ENCODE measurements at places on chromosomes 4 and X.

GRCh38 chrX:1205681-1206611, 6.5 kb downstream of the CRLF2 start:
- peak; percentile 52 for DNase-seq

DNA sequence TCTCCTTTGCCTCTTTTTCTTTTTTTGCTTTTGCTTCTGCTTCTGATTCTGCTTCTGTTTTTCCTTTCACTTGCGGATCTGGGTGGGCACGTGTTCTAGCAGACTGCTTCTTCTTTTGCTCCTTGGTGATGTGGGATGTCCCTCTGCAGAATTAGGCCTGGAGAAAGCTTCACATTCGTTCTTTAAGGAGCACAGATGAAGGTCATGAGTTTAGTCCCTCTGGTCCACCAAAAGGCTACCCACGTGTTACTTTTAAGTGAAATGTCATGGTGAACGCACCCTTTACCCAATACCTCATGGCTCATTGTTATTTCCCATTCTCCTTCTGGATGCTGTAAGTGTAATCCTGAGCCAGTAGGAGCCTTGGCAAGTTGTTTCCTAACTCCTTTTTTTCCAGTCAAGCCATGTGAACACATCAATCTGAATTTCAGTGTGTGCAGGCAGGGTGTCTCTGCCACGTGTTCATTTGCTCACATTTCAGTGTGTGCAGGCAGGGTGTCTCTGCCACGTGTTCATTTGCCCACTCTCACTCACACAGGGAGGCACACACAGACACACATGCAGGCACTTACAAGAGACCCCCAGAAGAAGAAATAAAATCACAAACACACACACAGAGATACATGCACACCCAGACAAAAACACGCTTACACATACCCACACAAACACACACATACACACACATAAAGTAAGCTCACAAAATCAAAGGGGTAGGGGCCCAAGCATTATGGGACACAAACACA, 36.9 kb downstream of the NBDY start:
- DNase-seq, result peak; percentile 42

DNA sequence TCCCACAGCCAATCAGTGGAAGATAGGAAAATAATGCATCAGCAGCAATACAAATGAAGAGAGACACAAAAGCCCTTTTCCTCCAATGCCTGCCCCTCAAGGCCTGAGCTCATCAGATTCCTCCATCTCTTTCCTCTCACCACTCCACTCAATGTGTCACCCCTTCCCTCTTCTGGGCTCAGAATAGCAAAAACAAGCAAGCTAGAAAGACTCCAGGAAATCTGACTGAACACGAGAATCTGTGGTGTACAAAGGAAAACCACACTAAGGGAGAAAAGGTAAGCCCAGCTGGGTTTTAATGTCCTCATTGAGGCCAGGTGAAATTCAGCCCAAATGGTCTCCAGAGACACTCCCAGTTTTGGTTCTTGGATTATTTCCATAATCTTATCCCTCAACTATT, 46.3 kb downstream of the ARHGEF9 start:
- no peak for DNase-seq

GRCh38 chr4:74635490-74636123, 158.7 kb downstream of the BTC start:
- DNase-seq, result no peak

- no peak for DNase-seq
Observed at GRCh38 chrX:7950865-7951264, 23.7 kb upstream of the PNPLA4 start.

DNA sequence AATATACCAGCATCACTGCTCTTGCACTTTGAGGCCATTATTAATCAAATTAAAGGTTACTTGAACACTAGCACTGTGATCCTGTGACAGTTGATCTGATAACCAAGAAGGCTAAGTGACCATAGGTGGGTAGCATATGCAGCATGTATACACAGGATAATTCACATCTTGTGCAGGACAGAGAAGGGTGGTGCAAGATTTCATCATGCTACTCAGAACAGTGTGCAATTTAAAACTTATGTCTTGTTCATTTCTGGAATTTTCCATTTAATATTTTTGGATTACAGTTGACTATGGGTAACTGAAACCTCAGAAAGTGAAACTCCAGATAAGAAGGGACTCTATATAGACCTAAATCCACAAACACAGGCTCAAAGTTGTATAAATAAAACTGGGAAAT, 78.2 kb upstream of the PDE5A start:
- peak; percentile 9 for DNase-seq

DNA sequence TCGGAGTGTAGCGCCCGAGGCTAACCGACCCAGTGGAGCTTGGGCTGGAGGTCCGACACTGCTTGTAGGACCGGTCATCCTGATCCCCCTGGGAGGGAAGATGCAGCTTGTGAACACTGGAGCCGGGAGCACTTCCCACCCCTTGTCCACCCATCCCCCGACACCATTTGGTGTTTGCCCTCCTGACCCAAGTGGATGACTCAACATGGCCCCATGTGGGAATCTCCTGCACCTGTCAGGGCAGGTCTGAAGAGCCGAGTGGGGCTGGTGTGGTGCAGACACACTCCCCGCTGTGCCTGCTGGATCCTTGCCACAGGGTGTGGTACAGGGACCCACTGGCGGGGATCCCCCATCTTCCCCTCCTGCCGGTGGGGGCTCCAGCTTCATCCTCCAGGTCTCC, 90.0 kb upstream of the AFAP1 start:
- no peak for DNase-seq

- DNase-seq, result no peak
Observed at GRCh38 chr4:141786946-141787345, 150.6 kb downstream of the IL15 start.

DNA sequence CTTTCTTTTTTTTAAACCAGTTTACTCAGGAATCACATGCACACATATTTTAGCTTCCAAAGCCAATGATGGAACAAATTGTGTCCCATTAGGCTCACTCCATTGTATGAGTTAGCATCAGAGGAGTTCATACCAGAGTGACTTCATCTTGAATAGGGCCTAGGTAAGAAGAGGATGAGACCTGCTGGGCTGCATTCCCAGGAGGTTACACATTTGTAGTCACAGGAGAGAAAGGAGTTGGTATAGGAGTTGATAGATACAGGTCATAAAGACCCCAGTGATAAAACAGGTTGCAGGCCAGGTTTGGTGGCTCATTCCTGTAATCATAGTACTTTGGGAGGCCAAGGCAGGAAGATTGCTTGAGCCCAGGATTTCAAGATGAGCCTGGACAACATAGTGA, 9.3 kb downstream of the PDGFRA start:
- DNase-seq, result no peak

DNA sequence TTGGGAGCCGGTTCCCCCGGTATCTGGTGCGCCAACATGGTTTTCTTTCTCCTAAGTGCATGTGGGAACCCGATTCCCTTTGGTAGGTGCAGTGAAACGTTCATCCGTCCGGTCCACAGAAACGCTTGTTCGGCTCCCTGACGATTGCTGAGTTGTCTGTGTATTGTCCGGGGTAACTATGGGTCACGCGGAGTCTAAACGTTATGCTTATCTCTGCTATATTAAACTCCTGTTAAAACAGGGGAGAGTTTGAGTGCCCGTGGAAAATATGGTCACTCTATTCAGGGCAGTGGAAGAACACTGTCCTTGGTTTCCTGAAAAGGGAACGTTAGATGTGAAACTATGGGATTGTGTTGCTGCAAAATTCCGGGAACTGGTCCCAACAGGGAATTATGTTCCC, 32.4 kb upstream of the MGST2 start:
- DNase-seq, result no peak

- no peak for DNase-seq
Observed at GRCh38 chrX:76172325-76172893, 453 bp upstream of the PBDC1 start.

DNA sequence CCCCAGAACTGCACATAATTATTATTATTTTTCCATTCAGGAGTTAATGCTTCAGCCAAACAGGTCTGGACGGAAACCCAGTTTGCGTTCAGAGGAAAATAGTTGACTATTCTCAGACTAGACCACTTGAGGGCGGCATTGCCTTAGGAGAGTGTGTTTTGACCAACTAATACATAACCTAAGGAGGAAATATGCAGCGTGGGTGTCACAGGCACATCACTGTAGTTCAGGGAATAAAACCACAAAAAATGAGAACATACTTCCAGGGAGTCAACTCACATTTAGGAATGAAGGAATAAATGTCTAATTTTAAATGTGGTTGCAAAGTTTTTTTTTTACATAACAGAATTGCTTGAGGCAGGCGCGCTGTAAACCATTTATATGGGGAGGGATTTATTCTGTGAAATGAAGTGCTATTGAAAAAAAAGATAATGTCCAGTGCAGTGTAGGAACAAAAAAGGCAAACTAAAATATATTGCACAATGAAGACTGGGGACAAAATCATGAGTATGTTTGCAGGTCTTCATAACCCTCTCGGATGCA, 93.3 kb downstream of the SYNPO2 start:
- peak; percentile 80 for DNase-seq

Data from fibroblast of gingiva (primary cell).